ENCODE measurements at places on chromosomes 3 and 15.

DNA sequence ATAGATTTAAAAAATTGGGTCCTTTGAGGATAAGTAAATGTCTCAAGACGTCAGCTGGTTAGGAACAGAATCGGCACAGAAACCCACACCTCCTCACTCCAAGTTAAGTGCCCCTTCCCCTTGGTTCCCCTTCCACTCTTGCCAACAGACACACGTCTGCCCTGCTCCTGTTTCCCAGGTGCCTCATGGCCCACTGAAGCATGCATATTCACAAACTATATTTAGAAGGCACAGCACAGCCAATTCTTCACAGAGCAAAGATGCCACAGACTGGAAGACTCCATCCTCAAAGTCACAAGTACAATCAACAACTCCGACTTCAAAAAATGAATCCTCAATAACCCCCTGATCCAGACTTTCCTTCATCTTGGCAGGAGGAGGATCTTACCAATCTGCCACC lies 295.4 kb upstream of the NR2F2 start:
- DNase-seq = no peak

GRCh38 chr3:65538101-65538500 lies 500.6 kb downstream of the MAGI1 start:
- DNase-seq = no peak

- no peak for DNase-seq
Observed at GRCh38 chr3:47443611-47443995, 32.1 kb downstream of the SCAP start.

DNA sequence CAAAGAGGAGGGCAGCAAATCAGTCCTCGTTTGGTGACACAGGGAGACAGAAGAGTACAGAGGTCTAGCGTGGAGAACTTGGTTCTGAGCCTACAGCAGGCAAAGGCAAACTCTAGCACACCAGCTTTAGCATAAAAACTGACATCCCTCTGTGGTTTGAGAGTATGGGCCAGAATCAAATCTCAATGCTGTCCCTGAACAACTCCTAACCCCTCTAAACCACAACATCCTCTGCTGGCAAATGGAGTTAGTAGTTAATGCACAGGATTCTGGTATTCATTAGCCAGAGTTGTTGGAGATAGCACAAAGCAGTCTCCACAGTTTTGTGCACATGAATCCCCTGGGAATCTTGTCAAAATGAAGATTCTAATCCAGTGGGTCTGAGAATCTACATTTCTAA lies 315.8 kb downstream of the NTRK3 start:
- DNase-seq = no peak

- DNase-seq = no peak
Observed at GRCh38 chr3:65995030-65995429, 43.7 kb downstream of the MAGI1 start.

GRCh38 chr3:197775317-197775716 lies 15.7 kb upstream of the LRCH3 start:
- no peak for DNase-seq

GRCh38 chr3:184259878-184260723 lies 1.3 kb downstream of the CAMK2N2 start:
- peak; percentile 55 for DNase-seq

DNA sequence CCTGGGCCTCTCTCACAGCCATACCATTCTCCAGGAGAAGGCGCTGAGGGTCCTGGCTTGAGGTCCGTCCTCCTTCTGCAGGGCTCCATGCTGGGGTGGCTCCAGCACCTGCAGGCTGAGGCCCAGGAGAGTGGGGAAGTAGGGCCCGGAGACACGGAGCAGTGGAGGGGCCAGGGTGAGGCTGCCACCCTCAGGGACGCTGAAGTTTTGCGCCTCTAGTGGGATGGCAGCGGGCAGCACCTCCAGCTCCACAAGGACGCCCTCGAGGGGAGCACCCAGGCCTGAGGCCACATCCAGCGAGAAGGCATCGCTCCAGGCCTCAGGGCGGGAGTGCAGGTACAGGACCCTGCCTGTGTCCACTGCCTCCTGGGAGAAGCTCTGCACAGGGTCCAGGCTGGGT lies 27.5 kb downstream of the CSPG4 start:
- no peak for DNase-seq

DNA sequence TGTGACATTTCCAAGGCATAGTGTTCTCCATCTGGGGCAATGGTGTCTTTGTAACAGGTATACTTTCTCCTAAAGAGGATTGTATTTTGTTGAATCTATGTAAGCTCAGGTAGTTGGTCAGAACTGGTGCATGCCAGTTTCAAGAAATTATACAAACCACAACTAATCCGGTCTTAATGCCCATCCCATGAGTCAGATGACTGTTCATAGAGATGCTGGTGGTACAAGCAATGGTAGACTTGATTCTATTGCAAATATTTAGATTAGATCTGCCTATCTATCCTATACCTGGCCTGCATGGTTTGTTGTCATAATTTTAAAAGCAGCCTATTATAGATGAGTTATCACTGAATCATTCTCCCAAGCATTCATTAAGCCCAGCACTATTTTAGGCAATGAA lies 43.5 kb downstream of the ATP13A5 start:
- DNase-seq = no peak

GRCh38 chr15:90214553-90215196 lies 13.5 kb downstream of the SEMA4B start:
- no peak for DNase-seq

DNA sequence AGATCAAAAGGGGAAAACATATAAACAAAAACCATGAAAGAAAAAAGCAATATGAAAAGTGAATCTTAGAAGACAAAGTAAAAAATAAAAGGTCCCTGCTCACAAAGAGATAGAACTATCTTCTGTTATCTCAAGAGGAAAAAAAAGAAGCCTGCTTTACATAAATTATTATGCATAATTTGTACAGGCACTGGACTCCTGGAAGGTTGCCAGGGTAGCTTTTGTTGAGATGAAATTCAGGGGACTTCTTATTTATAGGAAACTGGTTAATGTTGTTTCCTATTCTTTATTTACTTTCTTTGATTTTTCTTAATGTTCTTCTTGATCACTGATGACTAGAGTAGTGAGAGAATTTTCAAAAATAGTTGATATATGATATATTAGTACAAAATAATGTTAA lies 66.9 kb downstream of the PPM1L start:
- DNase-seq = no peak

DNA sequence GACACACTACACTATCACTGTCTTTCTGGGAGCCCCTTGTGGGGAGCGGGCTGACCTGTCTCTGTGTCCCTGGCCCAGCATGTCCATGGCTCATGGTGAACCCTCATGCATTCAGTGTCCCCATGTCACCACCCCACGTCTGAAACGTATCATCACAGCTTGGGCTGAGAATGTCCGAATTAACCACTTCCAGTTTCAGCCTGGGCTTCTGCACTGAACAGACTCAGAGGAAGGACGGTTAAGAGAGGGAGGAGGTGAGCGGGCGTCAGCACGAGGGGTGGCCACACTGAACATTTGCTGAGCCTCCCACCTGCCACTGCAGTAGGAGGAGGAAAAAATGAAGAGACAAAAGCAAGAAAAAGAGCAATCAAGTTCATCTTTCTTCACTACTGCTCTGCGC lies 30.5 kb downstream of the ATP2B2 start:
- no peak for DNase-seq

DNA sequence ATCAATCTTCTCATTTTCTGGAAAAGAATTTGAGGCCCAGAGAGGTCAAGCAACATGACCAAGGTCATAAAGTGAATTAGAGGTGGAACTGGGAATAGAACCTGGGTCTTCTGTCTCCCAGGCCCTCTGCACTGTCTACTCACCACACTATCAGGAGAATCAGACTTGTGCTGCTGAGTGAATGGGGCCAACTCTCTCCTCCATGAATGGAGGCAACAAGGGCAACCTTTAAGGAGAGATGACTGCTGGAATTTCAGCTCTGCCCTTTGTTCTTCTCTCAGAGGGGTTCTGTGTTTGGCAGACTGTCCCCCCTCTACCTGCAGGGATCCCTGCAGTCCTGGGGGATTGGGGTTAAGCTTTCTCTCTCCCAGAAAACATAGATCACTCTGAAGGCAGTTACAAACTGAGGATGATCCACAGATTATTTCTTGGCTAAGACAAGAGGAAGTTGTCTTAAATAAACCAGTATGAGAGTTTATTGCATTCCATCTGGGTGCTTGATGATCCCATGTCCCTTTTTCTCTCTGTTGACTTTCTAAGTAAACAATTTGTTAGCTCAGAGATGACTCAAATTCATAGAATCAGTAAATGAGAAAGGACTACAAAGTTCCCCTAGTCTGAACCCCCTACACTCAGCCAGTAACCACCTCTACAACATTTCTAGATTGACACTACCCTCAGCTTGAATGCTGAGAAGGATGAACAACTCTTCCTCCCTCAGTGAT lies 99.0 kb upstream of the LIPC start:
- no peak for DNase-seq

- no peak for DNase-seq
Observed at GRCh38 chr3:81197386-81197785, 564.1 kb downstream of the GBE1 start.

DNA sequence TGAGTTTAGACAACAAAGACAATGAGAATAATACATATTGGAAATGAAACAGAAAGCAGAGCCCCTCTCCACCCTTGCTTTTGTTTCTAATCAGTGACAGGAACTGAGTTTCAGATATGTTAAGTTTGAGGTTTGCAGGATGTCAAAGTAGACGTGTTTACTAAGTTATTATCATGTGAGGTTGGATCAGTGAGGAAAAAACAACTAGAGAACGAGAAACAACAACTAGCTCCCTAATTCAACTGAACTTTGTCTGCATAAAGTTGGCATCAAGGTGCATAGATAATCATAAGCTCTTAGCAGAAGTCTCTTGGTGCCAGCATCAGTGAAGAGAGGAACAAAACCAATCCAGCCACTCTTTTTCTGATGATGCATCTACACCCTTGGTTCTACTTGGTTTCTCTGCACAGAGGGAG lies 491.1 kb upstream of the NR2F2 start:
- no peak for DNase-seq
